Activated CD4-positive, alpha-beta T cell treated with anti-CD3 and anti-CD28 coated beads for 48 hours (primary cell): ENCODE measurements at places on chromosomes 4 and X.

DNA sequence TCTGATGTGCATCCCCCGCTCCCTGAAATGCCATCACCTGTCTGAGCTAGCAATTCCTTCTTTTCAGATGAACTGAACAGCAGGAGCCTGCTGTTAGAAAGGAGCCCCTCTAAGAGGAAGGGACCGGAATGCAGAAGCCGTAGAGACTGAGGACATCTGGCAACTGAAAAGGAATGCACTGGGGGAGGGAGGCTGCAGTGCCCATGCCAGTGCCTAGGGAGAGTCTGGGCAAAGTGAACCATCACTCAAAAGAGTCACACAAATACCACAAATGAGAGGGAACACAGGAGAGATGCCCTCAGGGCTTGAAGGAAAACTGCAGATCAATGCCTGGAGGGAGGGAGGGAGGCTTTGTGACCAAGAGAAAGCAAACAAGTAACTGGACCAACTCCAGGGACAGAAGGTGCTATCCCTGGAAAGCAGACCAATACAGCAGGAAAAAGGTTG is 93.9 kb upstream of the CBR4 start:
- no peak for DNase-seq

DNA sequence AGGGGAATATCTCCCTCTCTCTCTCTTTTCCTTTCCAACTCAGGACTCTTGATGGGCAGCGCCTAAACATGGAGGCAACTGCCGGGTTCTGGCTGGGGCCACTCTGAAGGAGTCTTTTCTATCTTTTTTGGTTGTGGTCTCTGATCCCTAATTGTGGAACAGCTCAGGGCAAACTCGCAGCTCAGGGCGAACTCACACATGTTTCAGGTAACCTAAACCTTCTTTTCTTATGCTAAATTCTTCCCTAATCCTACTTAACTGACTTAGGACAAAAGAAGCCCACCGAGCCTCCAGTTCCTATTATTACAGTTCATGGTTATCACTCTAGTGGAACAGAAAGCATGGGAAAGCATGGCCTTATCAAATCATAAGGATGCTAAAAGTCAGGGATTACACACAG is 21.3 kb downstream of the ETDA start:
- no peak for DNase-seq

- DNase-seq, result no peak
Observed at GRCh38 chr4:92969650-92970379, 666.0 kb downstream of the GRID2 start.

DNA sequence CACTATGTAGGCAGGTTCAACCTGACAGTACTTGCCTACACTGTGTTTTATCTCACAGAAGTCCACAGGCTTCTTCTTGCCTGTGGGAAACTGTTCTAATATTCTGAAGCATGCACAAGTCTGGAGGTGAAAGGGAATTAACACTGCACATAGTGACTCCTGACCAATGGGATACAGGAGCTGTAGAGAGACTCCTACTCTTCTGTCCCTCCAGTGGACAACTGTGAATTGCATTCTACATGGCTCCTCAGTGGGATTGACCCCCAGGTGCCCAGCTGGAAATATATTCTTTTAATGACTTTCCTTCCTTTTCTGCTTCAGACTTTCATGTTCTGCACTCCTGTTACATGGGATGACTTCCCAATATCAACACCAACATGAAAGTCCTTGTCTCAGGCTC is 8.2 kb upstream of the YIPF6 start:
- DNase-seq, result no peak

GRCh38 chrX:15960237-15960636 is 105.6 kb upstream of the AP1S2 start:
- no peak for DNase-seq

- no peak for DNase-seq
Observed at GRCh38 chrX:66632981-66633380, 5.9 kb downstream of the EDA2R start.

DNA sequence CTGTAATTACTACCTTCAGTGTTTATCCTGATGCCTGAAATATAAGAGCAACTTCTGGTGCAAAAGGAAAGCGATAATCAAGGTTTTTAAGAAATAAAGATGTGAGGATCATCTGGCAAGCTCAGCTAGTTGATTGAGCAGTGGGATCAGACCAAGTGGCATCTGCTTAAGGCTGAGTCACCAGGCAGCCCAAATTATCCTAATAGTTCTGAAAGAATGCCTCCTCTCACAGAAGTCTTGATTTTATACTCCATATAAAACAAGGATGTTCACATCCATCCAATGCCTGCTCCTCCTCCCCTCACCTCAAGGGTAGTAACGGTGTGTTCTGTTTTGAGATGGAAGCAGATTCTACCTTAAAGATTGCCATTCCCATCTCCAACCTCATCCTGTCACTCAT is 134.5 kb upstream of the RASGEF1B start:
- no peak for DNase-seq

DNA sequence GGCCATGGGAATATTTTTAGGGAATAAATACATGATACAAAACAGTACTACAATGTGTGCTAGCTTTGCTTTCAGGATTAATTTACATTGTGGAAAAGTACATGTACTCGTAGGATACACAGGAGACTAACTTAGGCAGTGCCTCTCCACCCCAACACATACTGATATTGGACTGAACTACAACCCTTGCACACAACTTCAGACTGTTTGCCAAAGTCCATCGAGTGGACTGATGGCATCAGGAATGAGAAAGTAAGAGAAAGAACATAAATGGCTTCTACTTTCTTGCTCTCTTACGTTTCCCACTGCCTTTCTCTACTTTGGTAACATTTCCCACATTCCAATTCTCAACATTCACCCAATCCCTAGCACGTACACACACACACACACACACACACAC is 130.1 kb downstream of the RNF150 start:
- no peak for DNase-seq

GRCh38 chr4:150033901-150034300 is 44.3 kb upstream of the DCLK2 start:
- no peak for DNase-seq

DNA sequence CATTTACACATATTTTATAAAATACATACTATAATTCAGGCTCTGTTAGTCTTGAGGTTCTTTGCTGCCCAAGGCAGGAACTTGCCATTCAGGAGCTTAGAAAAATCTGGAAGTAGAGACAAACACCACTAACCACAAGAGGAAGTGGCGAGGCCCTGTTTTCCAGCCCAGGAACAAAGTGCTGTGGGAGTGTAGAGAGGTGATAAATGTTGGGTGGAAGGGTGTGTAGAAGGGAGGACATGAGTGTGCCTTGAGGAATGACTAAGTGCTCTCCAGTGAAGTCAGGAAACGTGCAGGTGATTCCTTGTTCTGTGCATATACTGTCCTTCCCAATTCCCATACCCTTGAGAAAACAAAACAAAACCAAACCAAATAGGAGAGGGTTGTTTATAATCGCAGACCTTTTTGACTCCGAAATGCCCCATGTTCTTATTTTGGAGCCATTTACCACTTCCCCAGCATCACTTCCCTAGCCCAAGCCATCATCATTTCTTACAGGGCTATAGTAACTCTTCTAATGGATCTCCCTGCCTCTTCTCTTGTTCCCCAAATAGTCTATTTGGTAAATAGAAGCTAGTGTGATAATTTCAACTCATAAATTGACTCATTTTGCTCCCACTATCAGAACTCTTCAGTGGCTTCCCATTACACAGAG is 83.2 kb downstream of the GPAT3 start:
- no peak for DNase-seq

- peak; percentile 49 for DNase-seq
Observed at GRCh38 chr4:41644288-41644914, 104.1 kb downstream of the PHOX2B start.

GRCh38 chrX:20433388-20433775 is 166.7 kb upstream of the RPS6KA3 start:
- no peak for DNase-seq

DNA sequence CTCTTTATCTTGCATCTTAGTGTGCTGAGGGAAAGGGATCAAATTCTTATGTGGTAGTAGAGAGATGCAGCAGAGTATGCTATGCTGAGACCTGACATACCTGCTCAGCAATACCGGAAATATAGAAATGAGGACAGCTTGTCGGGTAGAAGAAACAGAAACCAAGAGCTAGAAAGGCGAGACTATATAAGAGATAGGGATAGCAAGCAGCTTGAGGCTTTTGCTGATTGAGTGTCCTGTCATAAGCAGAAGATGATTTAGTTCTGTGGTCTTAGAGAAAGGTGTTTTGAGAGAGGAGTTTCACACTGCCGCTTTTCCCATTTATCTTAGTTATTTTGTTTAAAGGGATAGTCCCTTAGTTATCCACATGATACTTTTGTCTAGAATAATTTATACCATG is 31.7 kb downstream of the USP9X start:
- no peak for DNase-seq

DNA sequence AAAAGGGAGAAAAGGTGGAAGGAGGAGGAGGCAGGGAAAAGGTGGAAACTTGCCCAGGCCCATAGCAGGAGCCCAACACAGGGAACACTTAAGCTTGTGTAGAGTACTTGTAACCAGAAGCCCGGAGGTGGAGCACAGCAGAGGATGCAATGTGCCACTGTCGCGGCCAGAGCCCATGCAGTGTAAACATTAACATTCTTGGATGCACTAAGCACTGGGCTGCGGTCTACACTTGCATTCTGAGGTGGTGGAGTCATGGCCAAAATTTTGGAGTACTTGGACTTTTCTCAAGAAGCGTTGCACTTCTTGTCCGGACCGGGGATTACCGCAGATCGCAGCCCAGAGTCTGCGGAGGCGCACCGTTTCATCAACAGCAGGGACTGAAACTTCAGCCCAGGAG is 4.5 kb upstream of the RHOXF1 start:
- DNase-seq, result no peak

DNA sequence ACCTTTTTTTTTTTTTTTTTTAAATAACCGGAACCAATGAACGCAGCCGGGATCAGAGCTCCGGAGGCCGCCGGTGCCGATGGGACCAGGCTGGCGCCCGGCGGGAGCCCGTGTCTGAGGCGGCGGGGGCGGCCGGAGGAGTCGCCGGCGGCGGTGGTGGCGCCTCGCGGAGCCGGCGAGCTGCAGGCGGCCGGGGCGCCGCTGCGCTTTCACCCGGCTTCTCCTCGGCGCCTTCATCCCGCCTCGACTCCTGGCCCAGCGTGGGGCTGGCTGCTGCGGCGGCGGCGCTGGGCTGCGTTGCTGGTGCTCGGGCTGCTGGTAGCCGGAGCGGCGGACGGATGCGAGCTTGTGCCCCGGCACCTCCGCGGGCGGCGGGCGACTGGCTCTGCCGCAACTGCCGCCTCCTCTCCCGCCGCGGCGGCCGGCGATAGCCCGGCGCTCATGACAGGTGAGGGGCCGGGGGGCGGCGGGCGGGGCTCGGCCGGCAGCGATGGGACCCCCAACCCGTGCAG is 337 bp downstream of the STIM2 start:
- peak; percentile 71 for DNase-seq

DNA sequence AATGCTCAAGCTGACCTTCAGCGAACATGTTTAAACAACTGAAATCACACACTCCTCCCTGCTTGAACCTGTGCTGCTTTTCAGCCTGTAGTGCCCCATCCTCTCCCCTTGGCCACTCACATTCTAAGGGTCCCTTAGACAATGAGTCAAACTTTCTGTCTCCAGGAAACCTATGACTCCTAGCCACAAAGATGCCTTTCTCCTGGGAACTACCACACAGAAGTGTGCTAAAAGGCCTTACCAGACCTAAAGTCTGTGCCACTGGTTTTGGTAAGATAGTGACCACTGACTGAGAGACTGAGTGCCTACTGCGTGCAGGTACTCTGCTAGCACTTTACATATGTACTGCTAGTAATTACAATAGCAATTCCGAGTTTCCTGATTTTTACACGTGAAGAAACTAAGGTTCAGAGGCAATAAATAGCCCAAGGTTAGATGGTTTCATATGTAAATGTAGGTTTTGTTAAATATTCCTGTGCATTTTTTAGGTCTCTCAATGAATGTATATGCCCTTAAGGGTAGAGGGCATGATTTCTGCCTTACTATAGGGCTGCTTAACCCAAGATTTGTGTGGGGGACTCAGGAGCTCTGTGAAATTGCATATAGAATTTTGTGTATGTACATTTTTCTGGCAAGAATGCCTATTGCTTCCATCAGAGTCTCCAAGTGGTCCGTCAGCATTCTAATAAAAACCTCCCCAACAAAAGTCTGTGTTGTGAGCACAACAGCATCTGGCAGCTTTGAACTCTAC is 71.1 kb downstream of the NSG1 start:
- DNase-seq, result no peak

GRCh38 chr4:75841641-75842520 is 60.4 kb downstream of the PPEF2 start:
- no peak for DNase-seq

DNA sequence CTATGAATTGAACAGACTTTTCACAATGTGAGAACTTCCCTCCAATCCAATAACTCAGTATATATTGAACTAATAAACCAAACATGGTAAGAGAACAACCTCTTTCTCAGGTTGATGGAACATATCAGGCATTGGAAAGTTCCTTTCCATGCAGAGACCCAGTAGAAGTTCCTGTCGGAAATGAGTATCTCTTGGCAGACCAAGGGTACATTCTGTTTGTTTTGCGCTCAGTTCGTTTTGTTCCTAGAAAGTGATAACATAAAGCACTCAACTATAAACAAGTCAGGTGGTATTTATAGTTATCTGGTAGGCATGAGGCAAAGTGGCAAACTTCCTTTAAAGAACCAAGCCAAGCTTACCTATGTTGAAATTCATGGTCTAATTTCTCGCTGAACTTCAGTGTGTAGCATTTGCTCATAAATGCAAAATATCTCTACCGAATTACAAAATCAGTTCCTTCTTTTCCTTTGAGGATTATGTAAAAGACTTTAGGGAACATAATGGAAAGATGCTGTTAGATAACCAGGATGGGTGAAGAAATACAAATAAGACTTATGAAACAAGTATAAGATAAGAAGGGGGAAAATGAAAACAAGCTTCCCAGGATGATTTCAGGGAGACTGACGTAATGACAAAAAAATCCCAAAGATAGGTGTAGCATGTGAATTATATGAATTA is 120.3 kb downstream of the ARHGAP24 start:
- DNase-seq, result no peak

GRCh38 chr4:84803720-84804119 is 162.8 kb downstream of the WDFY3 start:
- DNase-seq, result no peak

- DNase-seq, result no peak
Observed at GRCh38 chr4:126708716-126709115, 924.0 kb upstream of the INTU start.
